ENCODE measurements at places on chromosomes 7 and 10. TPM values are rescaled to one million over a fixed set of nuclear protein-coding genes. Genes with fewer than 3 reads are reported as not detected.

DNA sequence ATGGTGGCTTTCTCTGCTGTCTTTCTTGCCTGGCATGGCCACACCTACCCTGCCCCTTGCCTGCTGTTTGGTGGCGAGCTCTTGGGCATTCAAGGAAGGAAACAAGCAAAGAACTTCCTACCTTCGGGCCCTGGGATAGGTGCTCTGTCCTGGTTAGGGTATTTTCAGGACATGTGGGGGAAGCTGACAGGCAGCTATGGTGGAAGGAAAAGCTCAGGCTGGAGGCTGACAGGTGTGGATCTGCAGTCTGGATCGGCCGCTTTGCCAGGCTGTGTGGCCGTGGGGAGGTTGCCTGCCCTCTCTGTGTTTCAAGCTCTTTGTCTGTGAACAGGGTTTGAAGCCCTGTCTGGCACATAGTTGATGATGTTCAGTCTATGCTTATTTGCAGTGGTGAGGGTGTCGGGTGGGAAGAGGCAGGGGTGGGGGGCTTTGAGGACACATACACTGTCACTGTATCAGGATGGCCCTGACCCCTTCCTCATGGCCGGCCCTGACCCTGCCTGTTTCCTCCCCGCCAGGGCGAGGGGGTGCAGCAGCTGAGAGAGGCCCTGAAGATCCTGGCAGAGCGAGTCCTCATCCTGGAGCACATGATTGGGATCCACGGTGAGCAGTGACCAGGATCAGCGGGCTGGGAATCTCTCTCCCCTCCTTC is 73.7 kb downstream of the MYL10 start:
- no peak for DNase-seq

GRCh38 chr7:1397491-1398327 is 61.6 kb downstream of the MICALL2 start:
- no peak for DNase-seq

DNA sequence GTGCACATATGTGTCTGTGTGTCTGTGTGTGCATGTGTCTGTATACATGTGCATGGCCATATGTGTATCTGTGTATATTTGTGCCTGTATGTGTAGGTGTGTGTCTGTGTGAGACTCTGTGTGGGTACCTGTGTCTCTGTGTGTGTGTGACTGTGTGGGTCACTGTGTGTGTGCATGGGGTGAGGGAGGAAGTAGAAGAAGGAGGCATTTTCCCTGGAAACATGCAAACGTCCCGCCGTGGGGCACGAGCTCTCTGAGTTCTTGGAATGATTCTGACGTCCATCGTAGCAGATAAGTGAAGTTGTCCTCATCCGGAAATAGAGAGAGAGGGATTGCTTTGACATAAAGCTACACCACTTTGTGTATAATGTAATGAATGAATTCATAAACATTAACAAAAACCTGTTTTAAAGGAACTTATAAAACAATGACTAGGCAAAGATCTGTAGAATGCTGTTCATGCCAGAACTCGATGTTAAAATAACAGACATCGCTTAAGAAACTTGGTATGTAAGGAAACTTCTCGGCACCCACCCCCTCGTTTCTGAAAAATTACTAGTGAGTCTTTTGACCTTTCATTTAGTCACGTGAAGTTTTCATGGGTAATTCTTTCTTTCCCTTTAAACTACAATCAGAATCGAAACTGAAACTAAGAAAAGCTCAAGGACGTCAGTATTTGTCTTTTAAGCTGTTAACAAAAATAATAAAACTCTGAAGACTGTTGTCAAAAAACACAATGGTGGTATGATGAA is 43.6 kb upstream of the KLF6 start:
- peak; percentile 81 for DNase-seq

The SSC4D gene
- total RNA-seq: not detected

DNA sequence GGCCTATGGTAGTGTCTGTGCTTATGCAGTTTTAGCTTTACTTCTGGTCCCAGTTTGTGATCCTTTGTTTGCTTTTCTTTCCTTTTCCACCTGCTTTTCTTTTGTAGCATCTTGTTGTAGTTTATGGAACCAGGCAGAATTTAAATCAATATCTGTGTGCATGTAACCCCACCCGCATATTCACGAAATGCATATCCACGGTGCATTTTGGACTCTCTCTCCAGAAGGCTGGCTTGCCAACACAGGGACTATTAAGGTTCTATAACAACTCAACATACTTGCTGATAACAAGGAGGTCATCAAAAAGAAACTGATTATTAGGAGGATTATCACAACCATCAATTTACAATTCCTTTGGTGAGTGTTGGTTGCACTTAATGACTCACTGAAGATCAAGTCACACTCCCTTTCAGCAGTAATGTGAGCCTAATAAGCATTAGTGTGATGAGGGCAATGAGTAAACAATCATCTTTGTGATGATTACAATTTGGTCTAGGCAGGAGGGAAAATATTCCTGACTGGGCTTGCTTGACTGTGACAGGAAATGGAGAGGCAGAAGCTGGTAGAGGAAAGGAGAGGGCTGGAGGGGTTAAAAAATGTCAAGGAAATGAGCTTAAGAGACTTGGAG is 378.6 kb downstream of the REEP3 start:
- no peak for DNase-seq

The TRDMT1 gene
- 17.8 TPM for total RNA-seq

- no peak for DNase-seq
These were observed 165.5 kb downstream of the PRKAG2 start for GRCh38 chr7:151711435-151711872.
